ENCODE measurements at places on chromosomes 16 and 17. TPM values are rescaled to one million over a fixed set of nuclear protein-coding genes. Genes with fewer than 3 reads are reported as not detected.

GRCh38 chr17:3968886-3969524 lies 4.8 kb upstream of the ATP2A3 start:
- DNase-seq: no peak
- H3K4me3 ChIP-seq: no peak overlapping the region
- no peaks in the 10 kb centered on the region for H3K36me3 ChIP-seq
- peaks cover 15% of the 10 kb centered on the region for H3K27me3 ChIP-seq

GRCh38 chr16:80924372-80924978 lies 82.2 kb downstream of the CMC2 start:
- no peaks in the 10 kb centered on the region for H3K36me3 ChIP-seq
- no peaks in the 10 kb centered on the region for H3K27me3 ChIP-seq
- H3K4me3 ChIP-seq: no peak overlapping the region
- H3K4me1 ChIP-seq: no peaks in the 10 kb centered on the region
- no peak overlapping the region for H3K27ac ChIP-seq
- DNase-seq: peak; percentile 95

DNA sequence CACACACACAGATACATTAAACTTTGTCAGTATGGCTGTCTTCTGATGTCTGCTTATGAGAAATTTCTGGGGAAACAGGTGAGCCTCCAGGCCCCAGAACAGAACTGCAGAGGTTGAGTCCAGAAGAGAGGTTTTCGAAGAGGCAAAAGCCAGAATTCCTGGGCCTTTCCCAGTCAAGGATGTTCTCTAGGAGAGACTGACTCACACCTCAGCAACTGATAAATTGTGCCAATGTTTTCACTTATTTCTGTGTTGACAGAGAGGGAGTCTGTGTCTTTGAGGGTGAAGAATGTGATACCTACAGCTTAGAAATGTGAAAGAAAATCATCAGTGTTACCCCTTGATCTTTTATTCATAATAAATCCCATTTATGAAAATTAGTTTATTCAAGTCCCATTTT lies 30.3 kb downstream of the LDHD start:
- DNase-seq: no peak
- H3K4me3 ChIP-seq: no peak overlapping the region
- peaks cover 11% of the 10 kb centered on the region for H3K36me3 ChIP-seq
- H3K4me1 ChIP-seq: peaks cover 12% of the 10 kb centered on the region

Gene ACBD4
- total RNA-seq: 19.5 TPM

Gene TEX14
- total RNA-seq: not detected

DNA sequence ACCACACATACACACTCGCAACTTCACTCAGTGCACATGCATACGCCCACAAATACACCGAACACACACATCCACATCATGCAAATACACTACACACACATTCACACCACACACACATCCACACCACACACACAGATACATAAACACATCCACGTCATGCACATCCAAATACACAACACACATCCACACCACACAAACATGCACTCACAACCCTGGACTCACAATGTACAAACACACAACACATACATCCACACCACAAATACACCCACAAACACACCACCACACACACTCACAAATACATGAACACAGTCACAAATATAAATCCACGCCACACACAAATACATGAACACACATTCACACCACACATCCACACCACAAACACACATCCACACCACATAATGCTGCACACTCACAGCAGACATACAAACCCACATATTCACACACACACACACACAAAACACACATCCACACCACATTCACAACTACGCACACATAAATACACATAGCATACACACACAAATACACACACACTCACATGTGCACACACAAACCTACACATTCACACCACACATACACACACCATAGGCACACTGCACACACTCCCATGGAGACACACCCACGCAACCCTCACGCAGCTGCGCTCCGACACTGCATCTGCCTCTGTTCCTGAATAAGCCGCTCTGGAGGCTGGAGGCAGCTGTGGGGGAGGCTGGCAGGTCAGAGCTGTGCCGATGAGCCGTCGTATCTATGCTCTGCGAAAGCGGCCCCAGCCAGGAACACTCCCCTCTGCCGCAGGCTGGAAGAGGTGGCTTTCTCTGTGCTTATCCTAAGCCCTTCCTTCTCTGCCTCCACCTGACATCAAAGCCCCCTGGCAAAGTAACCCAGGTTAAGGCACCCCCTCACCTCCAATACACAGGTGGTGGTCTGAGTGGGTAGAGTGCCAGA lies 141.8 kb downstream of the GRIN2A start:
- H3K36me3 ChIP-seq: no peaks in the 10 kb centered on the region
- no peak overlapping the region for H3K4me3 ChIP-seq
- peak; percentile 67 for DNase-seq
- peaks cover 11% of the 10 kb centered on the region for H3K27me3 ChIP-seq

- peaks cover 13% of the 10 kb centered on the region for H3K27me3 ChIP-seq
- H3K36me3 ChIP-seq: no peaks in the 10 kb centered on the region
- H3K4me3 ChIP-seq: no peak overlapping the region
- no peak overlapping the region for H3K27ac ChIP-seq
These were observed 4.6 kb upstream of the ETV4 start for GRCh38 chr17:43550754-43551153.

Gene ZSCAN10
- total RNA-seq: 35.2 TPM

GRCh38 chr17:71762526-71762925 lies 358.3 kb upstream of the SOX9 start:
- H3K4me1 ChIP-seq: no peaks in the 10 kb centered on the region
- DNase-seq: no peak
- H3K27ac ChIP-seq: no peak overlapping the region
- no peaks in the 10 kb centered on the region for H3K36me3 ChIP-seq
- H3K27me3 ChIP-seq: no peaks in the 10 kb centered on the region

Gene SLC38A8
- total RNA-seq: not detected

Gene SEC14L5
- total RNA-seq: 0.54 TPM

GRCh38 chr17:48139944-48140343 lies 32.4 kb downstream of the SNX11 start:
- DNase-seq: peak; percentile 46
- H3K4me3 ChIP-seq: no peak overlapping the region
- no peaks in the 10 kb centered on the region for H3K36me3 ChIP-seq
- H3K4me1 ChIP-seq: peaks cover 7% of the 10 kb centered on the region
- H3K27me3 ChIP-seq: no peaks in the 10 kb centered on the region
- no peak overlapping the region for H3K27ac ChIP-seq

Gene SGSH
- 37.1 TPM for total RNA-seq

- H3K27me3 ChIP-seq: no peaks in the 10 kb centered on the region
- H3K36me3 ChIP-seq: no peaks in the 10 kb centered on the region
These were observed 112.1 kb downstream of the SNX11 start for GRCh38 chr17:48219617-48220016.

Gene CES5A
- total RNA-seq: 0.16 TPM

- DNase-seq: no peak
- no peaks in the 10 kb centered on the region for H3K27me3 ChIP-seq
- H3K27ac ChIP-seq: no peak overlapping the region
These were observed 535.3 kb upstream of the SOX9 start for GRCh38 chr17:71585540-71585939.

GRCh38 chr17:50206604-50207293 lies 5.3 kb upstream of the COL1A1 start:
- peaks cover 20% of the 10 kb centered on the region for H3K4me1 ChIP-seq
- peak; percentile 94 for DNase-seq
- no peak overlapping the region for H3K27ac ChIP-seq

DNA sequence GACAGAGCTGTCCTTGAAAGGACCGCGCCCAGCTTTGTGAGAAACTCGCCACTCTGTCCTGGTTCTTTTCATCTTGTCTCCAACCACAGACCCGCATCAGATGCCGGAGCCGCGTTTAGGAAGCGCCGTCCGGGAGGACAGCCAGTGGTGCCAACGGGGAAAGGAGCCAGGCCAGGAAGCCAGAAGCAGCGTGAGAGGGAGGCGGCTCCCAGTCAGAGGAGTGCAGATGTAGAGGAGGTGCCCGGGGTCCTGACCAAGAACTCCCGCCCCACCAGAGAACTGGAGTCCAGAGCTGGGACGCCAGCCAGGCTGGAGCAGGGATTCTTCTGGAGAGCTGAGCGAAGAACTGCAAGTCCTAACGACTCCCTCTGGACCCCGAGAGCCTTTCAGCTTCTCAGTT lies 49.3 kb upstream of the TNRC6C start:
- peak; percentile 43 for DNase-seq
- H3K4me1 ChIP-seq: no peaks in the 10 kb centered on the region
- no peak overlapping the region for H3K4me3 ChIP-seq
- H3K27ac ChIP-seq: no peak overlapping the region

DNA sequence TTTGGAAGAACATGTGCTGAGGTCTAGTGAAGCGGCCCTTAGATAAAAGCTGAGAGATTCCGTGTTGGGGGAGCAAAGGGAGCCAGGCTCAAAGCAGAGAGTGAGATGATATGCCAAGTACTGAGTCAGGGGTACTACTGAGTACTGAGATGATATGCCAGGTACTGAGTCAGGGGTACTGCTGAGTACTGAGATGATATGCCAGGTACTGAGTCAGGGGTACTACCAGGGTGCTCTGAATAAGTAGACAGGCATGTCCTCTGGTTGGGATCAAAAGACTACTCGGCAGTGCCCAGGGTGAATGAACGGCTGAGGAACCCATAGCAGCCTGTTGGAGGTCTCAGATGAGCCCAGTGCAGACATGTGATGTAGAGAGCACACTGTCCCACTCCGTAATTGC lies 239.0 kb downstream of the SOX9 start:
- H3K27ac ChIP-seq: no peak overlapping the region
- no peaks in the 10 kb centered on the region for H3K4me1 ChIP-seq
- peaks cover 50% of the 10 kb centered on the region for H3K27me3 ChIP-seq
- H3K36me3 ChIP-seq: no peaks in the 10 kb centered on the region
- no peak for DNase-seq
- no peak overlapping the region for H3K4me3 ChIP-seq

Gene TMC5
- total RNA-seq: 1.6 TPM

Gene PPM1D
- total RNA-seq: 9.0 TPM

Gene HOXB5
- not detected for total RNA-seq

Gene RNF222
- total RNA-seq: not detected

DNA sequence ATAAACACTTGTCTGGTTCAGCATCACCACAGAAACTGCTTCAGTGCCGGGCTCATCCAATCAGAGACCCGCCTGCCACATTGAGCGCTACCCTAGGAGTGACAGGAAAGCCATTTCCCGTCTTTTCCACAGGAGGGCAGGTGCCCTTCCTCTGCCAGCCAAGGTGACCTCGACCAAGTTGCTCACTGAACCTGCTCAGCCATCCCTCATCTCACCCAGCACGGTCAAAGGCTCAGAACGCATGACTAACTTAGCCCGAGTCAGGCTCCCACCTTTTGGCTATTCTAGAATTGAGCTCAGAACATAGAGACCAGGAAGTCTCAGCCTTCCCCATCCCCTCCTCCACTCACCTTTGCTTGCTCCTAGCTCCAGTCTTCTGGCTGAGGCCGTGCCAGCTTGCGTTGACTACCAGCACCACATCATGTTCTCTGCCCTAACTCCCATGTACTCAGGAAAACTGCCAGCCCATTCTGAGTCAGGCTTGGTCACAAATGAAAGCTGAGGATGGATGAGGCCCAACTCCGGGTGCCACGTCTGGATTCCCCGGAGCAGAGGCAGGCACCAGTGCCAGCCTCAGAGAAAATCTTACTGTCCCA lies 15.6 kb downstream of the MRPS23 start:
- H3K4me1 ChIP-seq: peaks cover 2% of the 10 kb centered on the region
- peak; percentile 88 for DNase-seq
- no peak overlapping the region for H3K4me3 ChIP-seq
- H3K27me3 ChIP-seq: no peaks in the 10 kb centered on the region

Gene RCVRN
- not detected for total RNA-seq

DNA sequence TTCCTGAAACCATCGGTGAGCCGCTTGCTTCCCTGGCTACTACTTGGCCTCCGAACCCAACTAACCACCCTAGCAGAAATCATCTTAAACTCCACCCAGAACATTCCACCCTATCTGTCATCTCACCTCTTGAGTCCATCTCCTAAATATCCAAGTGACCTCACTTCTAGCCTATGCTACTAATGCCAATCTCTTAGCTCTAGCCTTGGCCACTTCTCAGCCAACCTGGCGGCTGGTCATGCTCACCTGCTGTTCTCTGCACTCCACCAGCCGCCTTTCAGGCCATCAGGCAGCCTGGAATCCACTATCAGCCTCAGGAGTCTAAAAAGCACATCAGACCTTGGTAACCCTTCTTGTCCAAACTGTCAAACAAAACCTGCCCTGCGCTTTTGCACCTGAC lies 11.9 kb upstream of the CYTH1 start:
- DNase-seq: no peak
- peaks cover 45% of the 10 kb centered on the region for H3K36me3 ChIP-seq
- H3K27me3 ChIP-seq: no peaks in the 10 kb centered on the region

GRCh38 chr17:41190328-41190727 lies 641 bp downstream of the KRTAP9-1 start:
- H3K4me1 ChIP-seq: no peaks in the 10 kb centered on the region
- no peak overlapping the region for H3K27ac ChIP-seq
- H3K36me3 ChIP-seq: no peaks in the 10 kb centered on the region
- H3K27me3 ChIP-seq: no peaks in the 10 kb centered on the region

- H3K4me1 ChIP-seq: no peaks in the 10 kb centered on the region
- peaks cover 5% of the 10 kb centered on the region for H3K36me3 ChIP-seq
- DNase-seq: peak; percentile 84
- H3K27ac ChIP-seq: no peak overlapping the region
These were observed 11.9 kb upstream of the CD300E start for GRCh38 chr17:74635418-74635817.

Gene SLC22A31
- total RNA-seq: 33.9 TPM

DNA sequence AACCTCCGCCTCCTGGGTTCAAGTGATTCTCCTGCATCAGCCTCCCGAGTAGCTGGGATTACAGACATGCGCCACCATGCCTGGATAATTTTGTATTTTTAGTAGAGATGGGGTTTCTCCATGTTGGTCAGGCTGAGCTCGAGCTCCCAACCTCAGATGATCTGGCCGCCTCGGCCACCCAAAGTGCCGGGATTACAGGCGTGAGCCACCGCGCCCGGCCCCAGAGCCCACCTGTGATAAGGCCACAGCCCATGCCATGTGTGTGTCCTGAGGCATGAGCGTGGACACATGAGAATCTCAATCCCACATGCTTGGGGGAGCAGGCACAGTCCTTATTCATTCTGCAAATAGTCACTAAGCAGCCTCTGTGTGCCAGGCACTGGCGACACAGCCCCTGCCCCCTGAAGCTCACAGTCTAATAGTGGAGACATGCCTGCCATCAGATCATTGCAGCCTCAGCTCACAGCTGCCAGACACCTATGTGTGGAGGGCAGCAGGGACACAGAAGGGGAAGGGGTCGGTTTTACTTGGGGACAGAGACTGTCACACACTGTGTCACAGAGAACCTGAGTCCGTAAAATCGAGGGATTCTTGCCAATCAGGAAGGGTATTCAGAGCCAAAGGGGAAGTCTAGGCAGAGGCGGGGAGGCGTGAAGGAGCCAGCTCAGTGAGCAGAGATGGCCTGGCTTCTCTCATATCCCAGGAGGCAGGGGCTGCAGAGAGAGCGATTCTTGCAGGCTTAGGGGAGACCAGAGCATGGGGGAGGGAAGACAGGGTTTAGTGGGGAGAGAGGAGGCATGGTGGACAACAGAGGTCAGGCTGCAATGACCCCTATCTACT lies 9.4 kb upstream of the ABCC3 start:
- no peak overlapping the region for H3K27ac ChIP-seq
- no peaks in the 10 kb centered on the region for H3K36me3 ChIP-seq
- H3K27me3 ChIP-seq: no peaks in the 10 kb centered on the region
- H3K4me1 ChIP-seq: peaks cover 6% of the 10 kb centered on the region
- no peak for DNase-seq
- H3K4me3 ChIP-seq: no peak overlapping the region

GRCh38 chr16:68743664-68744063 lies 6.6 kb downstream of the CDH1 start:
- H3K36me3 ChIP-seq: no peaks in the 10 kb centered on the region
- no peak overlapping the region for H3K4me3 ChIP-seq
- peaks cover under 1% of the 10 kb centered on the region for H3K27me3 ChIP-seq
- DNase-seq: no peak

Gene CANT1
- 29.6 TPM for total RNA-seq

Gene CX3CL1
- total RNA-seq: 0.82 TPM
